ENCODE measurements at places on chromosomes 13 and 19.

DNA sequence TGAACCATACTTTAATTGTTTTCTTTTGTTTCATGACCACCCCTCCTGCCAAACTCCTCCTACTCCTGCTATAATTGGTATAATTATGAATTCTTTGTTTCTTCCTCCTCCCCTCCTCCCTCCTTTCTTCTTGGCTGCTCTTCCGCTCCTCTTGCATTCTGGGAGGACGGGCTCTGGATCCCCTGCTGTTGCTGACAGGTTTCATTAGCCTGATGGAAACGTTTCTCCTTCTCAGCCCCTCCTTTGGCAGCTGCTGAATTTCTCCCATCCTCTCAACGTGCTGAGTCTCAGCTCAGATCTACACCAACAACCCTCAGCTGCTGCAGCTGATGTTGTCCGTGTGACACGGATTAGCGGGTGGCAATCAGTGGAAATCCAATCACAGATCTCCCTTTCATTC lies 97.1 kb upstream of the UBAC2 start:
- no peak for DNase-seq

GRCh38 chr19:33389421-33390100 lies 16.1 kb downstream of the CEBPG start:
- DNase-seq: no peak

DNA sequence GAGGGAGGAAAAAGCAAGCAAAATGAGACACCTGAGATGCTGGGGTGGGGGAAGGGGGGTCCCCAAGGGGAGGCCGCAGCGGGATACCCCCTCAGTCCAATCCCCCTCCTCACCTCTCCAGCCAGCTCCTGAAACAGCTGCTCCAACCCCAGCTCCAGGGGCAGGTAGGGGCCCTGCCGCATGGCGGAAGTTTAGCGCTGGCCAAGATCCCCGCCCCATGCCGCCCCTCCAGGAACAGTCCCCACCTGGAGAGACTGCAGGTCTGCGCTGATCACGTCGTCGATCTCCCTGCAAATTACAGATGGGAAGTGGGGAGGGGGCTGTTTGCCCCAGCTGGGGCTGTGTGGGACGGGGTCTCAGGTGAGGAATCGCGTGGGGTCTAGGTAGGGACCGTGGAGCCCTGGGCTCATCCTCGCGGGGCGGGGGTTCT lies 9.0 kb downstream of the CAPN12 start:
- no peak for DNase-seq

DNA sequence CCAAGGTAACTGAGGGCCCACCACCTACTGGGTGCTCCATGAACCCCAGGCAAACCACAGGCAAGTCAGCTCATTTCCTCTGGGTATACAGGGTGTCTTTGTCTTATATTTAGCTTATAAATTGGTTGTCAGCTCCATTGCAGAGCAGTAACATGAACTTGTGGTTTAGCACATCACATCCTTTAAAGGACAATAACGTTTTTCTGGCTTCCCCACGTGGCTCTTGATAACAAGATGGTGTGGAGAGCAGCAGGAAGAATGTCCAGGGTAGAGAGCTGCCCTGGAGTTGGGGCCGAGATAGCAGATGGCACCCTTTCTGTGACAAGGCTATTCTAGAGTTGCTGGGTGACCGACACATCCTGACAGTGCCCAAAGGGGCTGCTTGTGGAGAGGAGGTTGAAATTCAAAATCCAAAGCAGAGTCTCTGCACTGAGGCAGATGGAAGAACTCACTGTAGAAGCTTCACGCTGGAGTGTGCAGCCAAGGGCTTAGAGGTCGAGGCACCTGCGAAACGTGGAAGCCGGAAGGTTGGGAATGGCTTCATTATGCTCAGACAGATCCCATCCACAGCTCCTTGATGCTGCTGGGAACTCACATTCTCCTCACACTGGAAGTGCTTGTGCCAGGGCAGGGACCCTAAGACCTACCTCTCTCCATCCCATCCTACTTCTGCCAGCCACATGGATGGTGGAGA lies 133.0 kb upstream of the FRY start:
- DNase-seq: no peak

DNA sequence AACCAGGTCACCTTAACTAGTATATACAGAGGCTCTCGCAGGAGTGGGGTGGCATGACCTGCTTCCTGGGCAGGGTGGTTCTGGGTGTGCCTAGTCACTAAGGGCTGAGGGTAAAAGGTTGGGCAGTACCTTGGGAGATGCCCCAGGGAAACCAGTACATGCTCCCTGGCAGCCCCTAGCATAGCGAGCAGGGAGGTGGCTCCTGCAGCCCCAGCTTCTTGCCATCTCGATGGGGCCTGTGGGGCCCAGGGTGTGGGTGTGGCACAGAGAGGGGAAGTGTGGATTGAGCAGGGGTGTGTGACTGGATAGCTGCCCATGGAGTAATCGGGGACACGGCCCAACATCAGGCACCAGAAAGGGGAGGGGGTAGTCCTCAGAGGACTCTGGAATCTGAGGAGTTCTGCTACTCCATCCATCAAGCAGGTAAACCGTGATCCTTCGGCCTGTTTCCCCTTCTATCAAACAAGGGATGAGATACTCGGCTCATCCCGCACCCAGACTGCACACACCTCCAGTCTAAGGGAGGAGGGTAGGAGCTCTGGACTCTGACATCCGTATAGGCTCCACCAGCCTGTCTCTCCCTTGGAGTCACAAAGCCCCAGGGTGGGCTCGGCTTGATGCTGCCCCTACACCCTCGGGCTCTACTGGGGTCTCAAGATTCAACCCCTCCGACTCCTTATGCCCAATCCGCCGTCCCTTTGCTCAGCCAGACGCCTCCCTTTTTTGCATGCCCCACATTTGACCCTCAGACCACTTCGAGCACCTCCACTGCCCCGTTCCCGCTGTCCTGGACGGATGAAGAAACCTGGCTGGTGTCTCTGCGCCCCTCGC lies 1.1 kb downstream of the ZBTB45 start:
- DNase-seq: no peak

GRCh38 chr13:42398533-42398932 lies 126.6 kb downstream of the AKAP11 start:
- no peak for DNase-seq

- DNase-seq: no peak
These were observed 8.9 kb downstream of the COG3 start for GRCh38 chr13:45473627-45474026.

DNA sequence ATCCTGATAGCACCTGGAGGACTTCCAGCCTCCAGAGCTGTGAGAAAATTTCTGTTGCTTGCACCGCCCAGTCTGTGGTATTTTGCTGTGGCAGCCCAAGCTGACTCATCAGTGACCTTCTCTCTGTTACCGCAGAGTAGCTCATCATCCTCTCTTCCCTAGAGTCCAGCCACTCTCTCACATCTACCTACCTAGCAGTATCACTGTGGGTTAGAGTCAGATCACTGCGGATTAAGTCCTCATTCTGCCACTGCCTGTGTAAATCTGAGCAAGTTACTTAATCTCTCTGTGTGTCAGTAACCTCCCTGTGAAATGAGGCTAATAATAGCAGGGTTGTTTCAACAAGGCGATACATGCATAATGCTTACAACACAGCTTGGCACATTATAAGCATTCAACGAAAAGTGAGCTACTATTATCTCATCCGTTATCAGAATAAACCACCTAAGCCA lies 40.3 kb upstream of the USPL1 start:
- no peak for DNase-seq

GRCh38 chr13:75660694-75661093 lies 24.6 kb downstream of the LMO7 start:
- no peak for DNase-seq

- no peak for DNase-seq
These were observed 428.1 kb upstream of the DACH1 start for GRCh38 chr13:72295153-72295552.

- DNase-seq: no peak
These were observed 2.5 kb upstream of the TTC9B start for GRCh38 chr19:40220674-40221073.

- no peak for DNase-seq
These were observed 652.8 kb downstream of the PCDH9 start for GRCh38 chr13:66577358-66577757.

DNA sequence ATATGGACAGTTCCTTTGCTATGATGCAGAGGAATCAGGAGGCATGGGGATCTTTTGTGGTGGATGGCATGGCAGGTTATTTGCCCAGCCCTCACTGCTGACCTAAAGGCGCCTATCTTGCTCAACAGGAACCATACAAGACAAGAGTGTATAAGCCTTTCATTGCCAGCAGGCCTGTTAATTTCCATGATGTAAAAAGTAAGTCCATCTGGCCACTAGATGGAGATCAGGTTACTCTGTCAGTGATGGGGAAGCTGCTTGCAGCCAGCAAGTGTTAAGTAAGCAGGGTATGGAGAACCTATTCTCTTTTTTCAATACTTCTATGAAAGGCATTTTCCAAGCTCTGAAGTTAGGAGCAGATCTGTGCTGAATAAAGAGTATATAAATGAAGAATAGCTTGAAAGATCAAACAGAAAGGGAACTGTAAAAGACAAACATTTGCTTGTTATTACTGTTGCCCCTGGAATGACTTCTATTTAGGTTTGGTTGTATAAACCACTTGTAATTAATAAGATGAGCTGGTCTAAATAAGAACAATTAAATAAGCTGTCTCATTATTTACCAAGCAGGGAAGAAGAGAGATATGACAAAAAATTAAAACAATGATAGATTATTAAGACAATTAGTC lies 210.9 kb downstream of the RGCC start:
- DNase-seq: peak; percentile 12

DNA sequence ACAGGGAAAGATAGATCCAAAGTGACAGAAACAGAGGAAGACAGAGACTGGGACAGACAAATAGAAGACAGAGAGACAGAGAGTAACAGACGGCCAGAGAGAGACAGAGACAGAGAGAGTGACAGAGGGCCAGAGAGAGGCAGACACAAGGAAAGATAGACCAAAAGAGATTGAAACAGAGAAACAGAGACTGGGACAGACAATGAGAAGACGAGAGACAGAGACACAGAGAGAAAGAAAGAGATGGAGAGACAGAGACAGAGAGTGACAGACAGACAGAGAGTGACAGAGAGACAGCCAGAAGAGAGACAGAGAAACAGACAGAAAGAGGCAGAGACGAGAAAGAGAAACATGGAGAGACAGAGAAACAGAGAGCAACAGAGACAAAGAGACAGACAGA lies 127.3 kb downstream of the UQCRFS1 start:
- DNase-seq: no peak

- DNase-seq: no peak
These were observed 61.7 kb upstream of the WASF3 start for GRCh38 chr13:26495750-26496149.

- no peak for DNase-seq
These were observed 906 bp upstream of the CYP4F11 start for GRCh38 chr19:15935167-15935702.

- no peak for DNase-seq
These were observed 20.5 kb downstream of the EPS8L1 start for GRCh38 chr19:55096061-55096701.

- no peak for DNase-seq
These were observed 6.1 kb downstream of the STXBP2 start for GRCh38 chr19:7643031-7643415.

DNA sequence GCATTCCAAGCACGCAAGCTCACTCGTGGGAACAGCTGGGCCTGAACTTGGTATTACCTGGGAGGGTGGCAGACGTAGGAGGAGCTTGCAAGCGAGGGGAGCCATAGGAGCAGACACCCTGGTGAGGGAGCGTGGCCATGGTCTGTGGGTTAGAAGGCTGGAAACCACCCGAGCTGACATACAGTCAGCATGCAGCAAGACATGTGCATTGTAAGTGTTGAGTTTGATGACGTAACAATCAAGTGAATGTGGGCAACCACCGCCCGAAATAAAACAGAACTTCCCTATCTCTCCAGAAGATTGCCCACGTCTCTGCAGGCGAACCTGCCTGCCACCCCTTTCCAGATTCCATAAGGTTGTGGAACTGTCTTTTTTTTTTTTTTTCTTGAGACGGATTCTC lies 26.8 kb downstream of the UBXN6 start:
- no peak for DNase-seq

DNA sequence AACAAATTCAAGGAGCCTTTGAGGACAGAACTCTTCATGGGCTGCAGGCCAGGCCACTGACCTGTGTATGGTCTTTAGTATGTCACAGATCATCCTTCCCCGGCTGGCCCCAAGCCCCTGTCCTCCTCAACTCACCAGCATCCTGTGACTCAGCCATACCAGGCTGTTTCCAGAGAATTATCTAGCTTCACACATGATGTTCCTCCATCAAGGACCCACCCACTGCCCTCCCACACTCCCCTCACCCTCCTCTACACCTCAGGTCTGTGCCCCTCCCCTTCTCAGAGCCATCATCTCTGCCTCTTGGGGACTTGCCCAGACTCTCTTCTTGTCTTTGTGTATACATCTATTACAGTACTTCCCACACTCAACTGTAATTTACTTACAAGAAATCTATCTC lies 14.7 kb downstream of the DCT start:
- no peak for DNase-seq

DNA sequence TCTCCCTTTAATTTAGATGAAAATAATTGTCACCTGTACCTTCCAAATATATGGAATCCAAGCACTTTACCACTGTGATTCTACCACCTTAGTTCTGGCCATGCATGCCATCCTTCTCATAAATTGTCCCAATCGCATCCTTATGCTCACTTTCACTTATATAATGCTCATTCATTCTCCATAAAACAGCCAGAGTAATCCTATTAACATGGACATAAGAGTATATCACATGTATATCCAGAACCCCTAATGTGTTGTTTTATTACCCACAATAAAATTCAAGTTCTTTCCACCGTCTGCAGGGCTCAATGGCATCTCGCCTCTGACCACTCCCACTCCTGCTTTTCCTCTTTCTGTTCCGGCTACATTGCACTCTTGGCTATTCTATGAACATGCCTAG lies 597.5 kb upstream of the MIR17HG start:
- no peak for DNase-seq

- DNase-seq: no peak
These were observed 67.3 kb upstream of the KLF12 start for GRCh38 chr13:74201530-74201929.

DNA sequence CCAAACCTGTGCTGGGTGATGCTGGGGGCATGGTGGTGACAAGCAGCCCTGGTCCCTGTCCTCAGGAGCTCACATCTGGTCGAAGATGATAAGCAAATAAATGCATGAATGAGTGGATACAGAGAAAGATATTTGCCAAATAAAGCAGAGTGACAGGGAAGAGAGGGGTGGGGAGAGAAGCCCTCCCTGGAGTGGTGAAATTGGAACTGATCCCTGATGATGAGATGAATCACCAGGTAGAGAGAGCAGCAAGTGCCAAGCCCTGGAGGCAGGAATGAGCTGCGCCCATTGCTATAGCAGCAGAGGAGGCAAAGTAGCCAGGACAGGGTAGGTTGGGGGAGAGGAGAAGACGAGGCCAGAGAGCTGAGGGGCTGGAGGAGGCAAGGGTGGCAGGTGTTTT lies 13.7 kb downstream of the FXYD5 start:
- DNase-seq: no peak

Measured in activated naive CD4-positive, alpha-beta T cell treated with anti-CD3 and anti-CD28 coated beads, Interleukin-2, amount 50 U/mL, for 16 hours (primary cell).